Activated naive CD4-positive, alpha-beta T cell treated with anti-CD3 and anti-CD28 coated beads, Interleukin-2, amount 50 U/mL, for 72 hours (primary cell): ENCODE measurements at places on chromosomes 2 and 18.

- no peak for DNase-seq
Measured at GRCh38 chr2:65261676-65262075, 34.0 kb downstream of the ACTR2 start.

- DNase-seq = no peak
Measured at GRCh38 chr2:39567507-39567906, 98.2 kb upstream of the TMEM178A start.

DNA sequence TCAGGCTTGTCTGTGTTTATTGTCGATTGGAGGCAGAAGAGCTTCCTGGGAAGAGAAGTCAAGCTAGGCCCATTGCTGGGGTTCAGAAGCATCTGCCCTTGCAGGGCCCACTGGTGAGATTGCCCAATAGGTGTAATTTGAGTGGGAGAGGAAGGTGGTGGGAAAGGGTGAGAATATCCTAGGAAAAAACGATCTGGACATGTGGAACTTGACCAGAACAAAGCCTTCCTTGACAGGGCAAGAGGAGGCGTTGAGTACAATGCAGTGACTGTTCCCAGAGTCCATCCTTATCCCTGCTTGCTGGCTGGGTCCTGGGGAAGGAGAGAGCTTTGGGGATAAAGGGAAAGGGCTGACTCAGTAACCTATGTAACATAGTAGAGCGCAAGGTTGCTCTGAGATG is 27.1 kb downstream of the NABP1 start:
- DNase-seq = no peak

DNA sequence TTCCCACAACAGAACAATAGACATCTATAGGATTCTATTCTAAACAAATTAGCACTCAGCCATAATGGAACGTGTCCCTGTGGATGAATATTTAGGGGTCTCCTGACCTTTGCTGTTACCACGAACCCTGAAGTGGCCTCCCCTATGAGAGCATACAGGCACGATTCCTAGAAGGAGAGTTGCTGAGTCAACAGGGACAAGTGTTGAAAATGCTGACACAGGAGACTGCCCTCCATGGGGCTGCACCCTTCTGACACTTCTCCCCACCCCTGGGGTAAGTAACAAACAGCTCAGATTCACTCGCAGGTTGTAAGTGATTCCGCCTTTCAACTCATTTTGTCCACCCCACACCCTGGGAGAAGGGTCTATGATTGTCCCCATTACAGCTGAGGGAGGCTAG is 14.1 kb upstream of the STK25 start:
- DNase-seq = no peak

DNA sequence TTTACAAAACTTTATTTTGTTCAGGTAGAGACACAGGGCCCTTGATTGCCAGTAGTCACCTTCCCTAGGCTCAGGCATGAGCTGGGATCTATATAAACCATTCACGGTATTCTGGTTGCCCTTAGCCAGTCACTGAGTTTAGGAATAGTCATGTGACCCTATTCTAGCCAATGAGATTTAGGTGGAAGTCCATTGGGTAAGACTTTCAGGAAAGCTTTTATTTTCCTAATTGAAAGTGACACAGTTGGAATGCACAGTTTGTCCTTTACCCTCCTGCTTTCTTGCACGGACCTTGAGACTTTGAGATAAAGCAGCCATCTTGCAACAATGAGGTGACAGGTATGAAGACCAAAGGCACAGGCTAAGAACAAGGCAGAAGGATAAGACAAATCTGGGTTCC is 21.5 kb downstream of the SLC4A5 start:
- DNase-seq = no peak

- no peak for DNase-seq
Measured at GRCh38 chr2:122816803-122817202, 1061.4 kb downstream of the TSN start.

DNA sequence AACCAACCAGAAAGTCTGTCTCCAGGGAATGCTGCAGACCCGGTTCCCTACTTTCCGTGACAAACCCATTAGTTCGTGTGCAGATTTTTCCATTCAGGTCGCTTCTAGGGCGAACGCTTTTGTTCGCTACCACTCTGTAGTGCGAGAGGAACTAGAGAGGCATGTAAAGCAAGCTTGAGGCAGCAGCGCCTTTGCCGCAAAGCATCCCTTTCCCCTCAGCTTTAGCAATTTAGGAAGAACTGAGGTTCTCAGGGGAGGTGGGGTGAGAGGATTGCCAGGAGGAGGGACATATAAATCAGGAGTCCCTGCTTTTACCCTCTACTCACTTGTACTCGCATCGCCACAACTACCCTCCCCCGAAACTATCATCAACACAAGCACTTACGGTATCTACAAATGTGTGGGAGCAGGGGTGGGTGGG is 748 bp upstream of the ZNF804A start:
- DNase-seq = no peak

GRCh38 chr2:16118611-16119590 is 178.6 kb downstream of the MYCN start:
- no peak for DNase-seq

GRCh38 chr2:10439971-10440370 is 8.2 kb downstream of the ODC1 start:
- no peak for DNase-seq

DNA sequence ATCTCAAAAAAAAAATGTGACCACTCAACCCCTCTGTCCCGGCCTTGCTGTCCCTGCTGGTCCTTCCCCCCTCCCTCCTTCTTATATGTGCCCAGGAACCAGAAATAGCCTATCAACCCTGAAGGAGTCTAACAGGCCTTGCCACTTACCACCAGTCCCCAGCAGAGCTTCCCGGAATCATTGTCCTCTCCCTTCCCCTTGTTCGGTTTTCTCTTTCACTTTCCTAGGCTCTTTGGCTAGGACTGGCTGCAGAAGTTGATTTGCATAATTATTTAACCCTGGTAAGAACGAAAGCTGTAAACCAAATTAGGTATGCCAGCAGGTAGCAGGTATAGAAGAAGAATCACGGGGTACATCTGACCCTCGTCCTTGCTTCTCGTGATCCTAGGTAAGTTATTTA is 72.6 kb upstream of the ZNF532 start:
- no peak for DNase-seq

DNA sequence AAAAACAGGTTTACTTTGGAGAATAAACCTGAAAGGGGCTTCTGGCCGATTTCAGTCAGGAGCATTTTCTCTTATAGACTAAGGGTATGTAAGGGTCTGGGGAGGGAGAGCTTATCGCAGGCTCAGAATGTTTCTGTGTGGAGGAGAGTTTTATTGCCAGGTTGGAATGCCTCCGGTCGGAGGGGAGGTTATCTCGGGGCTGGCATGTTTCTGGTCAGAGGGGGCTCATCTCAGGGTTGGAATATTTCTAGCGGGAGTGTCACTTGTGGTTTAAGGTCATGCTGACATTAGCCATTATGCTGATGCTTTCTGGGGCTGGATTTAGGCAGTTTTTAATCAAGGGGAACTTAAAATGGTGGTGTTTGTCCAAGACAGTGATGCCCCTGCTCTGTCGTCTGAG is 333.6 kb downstream of the METTL4 start:
- DNase-seq = no peak

DNA sequence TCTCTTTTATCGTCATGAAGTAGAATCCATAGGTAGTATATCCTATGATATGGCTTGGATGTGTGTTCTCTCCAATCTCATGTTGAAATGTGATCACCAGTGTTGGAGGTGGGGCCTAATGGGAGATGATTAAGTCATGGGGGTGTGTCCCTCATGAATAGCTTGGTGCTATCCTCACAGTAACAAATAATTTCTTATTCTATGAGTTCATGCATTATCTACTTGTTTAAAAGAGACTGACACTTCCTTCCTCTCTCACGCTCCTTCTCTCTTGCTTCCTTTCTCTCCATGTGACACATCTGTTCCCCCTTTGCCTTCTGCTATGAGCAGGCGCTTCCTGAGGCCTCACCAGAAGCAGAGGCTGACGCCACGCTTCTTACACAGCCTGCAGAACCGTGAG is 165.6 kb downstream of the MREG start:
- DNase-seq = no peak

DNA sequence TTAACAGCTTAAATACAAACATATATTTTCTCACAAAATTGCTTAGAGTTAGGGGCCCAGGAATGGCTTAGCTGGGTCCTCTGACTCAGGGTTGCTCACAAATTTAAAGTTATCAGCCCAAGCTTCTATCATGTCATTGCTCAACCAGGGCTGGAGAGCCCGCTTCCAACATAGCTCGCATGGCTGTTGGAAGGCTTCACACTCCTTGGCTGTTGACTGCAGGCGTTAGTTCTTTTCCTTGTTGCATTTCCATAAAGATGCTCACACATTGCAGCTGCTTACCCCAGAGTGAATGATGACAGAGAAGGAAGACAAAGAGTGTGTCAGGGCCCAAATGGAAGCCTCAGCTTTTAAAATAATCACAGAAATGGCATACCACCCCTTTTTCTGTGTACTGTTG is 62.9 kb upstream of the TFPI start:
- no peak for DNase-seq

DNA sequence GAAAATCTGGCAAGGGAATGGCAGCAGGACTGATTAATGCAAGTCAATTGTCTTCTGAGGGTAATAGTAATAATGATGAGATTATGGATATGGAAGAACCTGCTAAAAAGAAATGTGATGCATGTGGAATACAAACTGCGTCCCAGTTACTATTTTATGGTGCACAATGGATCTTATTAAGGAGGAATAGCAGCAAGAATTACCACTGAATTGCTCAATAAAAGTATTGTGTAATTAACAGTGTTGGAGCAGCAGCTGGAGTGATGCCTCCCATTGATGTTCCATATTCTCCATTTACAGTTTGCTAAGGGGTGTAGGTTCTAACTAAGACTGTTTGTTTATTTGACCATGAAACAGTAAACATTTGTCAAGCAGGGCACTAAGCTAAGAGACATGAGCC is 167.9 kb downstream of the HRH4 start:
- DNase-seq = no peak

DNA sequence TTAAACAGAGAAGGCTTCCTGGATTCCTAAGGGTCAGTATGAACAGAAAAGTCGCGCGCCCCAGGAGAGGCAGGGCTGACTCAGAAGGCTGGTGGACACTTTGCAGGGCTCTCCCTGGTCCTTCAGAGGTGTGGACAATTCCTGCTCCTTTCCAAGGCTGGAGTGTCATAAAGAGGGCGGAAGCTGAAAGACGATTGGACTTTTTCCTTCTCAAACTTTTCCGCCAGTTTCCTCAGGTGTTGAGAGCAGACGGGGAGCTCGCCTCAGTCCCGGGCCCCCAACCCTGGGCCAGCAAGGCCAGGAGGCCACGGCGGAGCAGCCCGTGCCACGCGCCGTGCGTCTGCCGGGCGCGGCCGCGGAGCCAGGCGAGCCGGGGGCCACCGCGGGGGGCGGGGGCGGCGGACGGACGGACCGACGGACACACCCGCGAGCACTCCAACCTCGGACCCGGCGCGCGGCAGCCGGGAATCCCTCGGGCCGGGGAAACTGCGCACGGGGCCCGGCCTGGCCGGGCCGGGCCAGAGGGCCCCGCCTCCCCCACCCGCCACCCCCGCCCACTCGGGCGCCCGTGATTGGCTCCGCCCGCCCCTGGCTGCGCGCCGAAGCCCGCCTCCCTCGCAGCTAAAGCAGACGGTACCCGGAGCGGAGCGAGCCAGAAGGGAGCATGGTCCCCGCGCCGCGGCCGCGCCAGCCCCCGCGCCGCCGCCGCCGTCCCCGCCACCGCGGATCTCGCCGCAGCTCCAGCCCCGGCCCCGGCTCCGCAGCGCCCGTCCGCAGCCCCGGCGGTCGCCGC is at the start of gene KLHL29:
TSS of gene KLHL29 (plus strand) at position 629 of the 793 bp plus-strand sequence. CDS start 177,018 bp downstream, outside the sequence.
- DNase-seq = peak; percentile 79

DNA sequence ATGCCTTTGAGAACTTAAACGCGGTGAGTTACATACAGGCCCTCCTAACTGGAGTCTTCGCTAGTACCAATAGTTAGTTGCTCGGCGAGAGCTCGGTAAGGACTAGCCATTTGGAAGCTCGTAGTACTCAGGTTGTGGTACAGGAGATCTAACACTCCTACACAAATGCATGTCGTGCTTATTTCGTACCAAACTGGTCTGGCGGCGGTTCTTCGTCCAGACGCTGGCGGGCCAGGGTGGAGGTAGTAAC is 346 bp upstream of the VRK2 start:
- no peak for DNase-seq

DNA sequence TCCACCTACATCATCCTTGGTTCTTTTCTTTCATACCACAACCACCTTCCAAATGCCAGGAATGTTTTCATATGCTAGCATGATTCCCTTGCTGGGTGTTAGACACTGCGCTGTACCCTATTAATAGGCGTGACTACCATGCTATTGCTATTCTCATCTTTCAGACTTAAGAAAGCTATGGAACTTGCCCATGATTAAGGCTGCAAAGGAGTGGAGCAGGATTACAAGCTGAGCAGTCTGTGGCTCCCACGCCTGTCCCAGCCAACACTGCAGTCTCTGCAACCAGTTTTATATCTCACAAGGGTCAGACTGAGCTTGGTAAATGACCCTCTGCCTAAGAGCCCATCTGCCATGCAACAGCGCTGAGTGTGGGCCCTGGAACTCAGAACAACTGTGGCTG is 285.7 kb upstream of the POU3F3 start:
- DNase-seq = no peak
